HL-60 (cell line): ENCODE measurements at places on chromosomes 1 and 21.

GRCh38 chr1:169495046-169495775 lies 9.5 kb upstream of the SLC19A2 start:
- DNase-seq = no peak

DNA sequence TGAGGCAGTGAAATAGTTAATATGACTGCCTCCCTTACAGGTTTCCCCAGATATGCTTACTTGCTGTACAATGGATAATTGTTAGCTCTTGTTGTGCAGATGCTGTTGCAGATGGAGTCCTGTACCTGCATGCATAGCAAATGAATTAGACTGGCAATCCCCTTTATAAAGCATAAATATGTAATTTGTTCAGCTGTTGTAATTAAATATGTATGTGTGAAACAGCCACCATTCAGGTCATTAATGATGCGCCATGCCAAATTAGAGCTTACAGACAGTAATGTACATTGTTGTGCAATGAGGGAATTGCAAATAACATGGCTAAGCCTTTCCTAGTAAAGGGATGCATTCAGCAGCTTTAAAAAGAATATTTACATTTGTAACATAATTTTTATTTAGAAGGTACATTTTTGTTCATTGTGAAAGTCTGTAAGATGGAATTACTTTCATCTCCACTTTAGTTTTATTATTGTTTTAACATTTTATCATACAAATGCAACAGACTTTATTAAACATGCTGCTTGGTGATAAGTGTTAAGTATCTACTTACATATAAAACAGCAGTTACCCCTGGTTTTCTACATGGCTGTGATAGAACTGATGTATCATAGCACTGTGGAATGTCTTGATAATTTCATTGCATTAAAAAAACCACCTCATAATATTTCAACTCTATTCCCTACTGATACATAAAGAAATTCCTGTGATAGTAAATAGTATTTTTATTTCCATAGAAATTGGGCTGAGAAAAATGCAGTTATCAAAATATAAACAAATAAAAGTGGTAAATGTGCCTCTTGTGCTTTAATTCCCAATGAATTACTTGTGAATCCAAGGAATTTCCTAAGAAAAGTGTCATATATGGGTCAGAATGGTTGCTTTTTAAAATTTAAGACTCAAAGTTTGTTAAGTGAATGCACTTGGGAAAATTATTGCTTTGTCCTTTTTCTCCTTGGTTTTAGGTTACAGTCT lies 99.0 kb downstream of the NFIA start:
- no peak for DNase-seq

DNA sequence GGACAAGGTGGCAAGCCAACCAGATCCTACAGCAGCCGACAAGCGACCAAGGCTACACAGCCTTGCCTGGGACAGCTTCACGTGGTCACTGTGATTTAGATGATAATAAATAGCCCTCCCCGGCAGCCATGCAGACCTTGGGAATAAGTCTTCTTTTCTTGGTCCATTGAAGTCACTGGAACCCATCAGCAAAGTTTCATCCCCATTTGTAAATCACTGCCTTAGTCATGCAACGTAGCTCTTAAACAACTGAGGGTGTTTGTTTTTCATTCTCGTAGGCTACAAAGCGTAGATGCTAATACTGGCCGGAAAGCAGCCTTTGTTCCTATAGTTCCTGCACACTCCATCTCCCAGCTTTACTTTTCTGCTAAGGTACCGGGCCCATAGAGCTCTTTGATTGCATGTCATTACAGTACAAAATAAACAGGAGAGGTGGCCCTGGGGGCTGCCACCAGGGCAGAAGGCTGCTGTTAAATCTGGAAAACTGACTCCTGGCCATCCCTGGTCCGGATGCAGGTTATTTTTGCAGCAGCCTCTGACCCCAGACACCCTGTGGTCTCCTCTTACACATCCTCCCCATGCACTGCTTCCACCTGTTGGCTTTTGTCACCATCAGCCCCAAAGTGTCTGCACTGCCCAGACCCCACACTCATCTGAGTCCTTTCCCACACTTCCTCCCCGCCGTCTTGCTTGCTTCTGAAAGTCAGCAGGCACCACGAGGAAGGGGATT lies 105.5 kb downstream of the TOMM20 start:
- no peak for DNase-seq

DNA sequence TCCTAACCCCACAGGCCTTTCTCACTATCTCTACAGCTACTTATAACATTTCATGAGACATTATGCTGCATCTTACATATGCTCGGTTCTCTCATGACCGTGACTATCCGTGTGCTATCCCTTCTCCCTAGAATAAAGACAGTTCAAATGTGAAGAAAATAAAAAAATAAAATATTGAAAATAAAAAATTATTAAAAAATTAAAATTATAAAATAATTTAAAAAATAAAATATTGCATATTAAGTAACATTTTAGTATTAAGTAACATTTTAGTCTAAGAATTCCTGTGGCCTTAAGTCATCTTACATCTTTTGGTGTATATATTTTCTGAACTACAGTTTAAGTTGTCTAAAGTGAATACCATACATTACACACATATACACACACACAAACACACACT lies 415.5 kb downstream of the DPYD start:
- no peak for DNase-seq

DNA sequence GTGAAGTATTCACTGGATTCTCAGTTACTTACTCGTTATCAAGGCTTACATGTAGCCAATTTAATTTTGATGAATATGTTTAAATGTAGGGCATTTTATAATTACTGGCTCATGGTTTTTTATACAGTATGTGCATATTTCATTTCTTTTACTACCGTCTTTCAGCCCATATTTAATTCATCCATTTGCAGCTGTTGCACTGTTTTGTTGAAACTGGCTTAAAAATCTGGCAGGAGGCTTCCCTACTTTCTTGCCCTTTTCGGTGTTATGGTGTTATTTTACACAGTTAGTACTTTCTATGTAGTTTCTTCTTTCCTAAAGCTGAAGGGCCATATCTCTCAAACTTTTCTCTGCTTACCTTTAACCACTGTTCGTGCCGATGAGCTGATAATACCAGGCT lies 54.2 kb downstream of the ITSN1 start:
- DNase-seq = no peak

DNA sequence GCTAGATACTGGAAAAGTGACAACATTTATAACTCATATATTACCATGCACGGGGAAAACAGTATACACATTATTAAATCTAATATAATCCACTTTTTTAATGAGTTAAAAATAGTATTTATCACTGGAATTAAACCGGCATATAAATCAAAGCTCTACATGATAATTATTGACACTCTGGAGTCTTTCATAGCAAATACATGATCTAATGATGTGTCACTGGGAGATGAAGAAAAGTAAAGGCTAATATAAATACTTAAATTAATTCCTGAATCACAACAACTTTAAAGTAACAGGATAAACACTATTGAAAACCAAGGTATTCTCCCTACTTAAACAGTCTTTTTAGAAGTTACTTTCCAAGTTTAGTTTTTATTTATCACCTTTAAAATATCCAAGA lies 52.4 kb upstream of the ASPM start:
- DNase-seq = no peak

- no peak for DNase-seq
Observed at GRCh38 chr1:194959795-194960194, 1648.4 kb downstream of the KCNT2 start.
